GM12878 (cell line): ENCODE measurements at places on chromosomes 3 and 15.

DNA sequence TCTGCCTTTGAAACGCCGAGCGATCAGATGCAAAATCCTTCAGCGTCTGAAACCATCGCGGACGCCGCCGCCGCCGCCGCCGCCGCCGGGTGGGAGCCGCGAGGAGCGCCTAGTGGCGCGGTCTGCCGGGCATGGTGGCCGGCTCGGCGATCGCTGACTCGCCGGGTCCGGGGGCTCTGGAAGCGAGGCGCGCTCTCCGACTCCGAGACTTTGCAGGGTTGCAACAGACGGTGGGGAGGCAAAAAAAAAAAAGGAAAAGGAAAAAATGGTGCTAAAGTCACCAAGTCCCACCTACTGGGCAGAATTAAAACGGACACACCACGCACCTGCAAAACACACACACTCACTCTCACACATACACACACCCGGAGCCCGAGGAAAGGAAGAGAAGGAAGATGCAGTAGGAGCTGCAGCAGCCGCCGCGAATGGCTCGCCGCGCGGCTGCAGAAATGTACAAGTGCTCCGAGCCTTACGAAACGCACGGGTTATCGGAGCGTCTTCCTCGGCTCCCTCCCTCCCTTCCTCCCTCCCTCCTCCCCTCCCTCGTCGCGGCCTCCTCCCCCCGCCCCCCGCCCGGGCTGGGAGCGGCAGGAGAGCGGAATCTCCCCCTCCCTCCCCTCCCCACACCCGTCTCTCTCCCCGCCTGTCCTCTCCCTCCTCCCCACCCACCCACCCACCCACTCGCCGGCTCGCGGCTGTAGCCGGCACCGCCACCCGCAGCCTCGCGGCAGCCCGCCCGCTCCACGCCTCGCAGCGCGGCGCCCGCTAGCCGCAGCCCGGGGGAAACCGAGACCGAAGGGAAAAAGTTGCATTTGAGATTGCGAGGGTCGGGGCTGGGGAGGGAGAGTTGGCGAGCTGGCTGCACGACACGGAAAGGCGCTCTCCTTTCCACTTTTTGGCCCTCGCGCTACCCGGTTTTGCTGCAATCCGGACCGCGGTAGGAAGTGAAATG, at the start of gene NTRK3:
NTRK3 (minus strand) TSS at position 461 of the 952 bp plus-strand sequence. CDS start 586 bp downstream, outside the sequence.
- H3K27ac ChIP-seq: no peak within 1 kb of the TSS
- H3K36me3 ChIP-seq: no peaks in the 10 kb centered on the region
- DNase-seq: no peak
- H3K4me1 ChIP-seq: no peaks in the 10 kb centered on the region
- H3K27me3 ChIP-seq: peaks cover 11% of the 10 kb centered on the region
- H3K4me3 ChIP-seq: no peak within 1 kb of the TSS

DNA sequence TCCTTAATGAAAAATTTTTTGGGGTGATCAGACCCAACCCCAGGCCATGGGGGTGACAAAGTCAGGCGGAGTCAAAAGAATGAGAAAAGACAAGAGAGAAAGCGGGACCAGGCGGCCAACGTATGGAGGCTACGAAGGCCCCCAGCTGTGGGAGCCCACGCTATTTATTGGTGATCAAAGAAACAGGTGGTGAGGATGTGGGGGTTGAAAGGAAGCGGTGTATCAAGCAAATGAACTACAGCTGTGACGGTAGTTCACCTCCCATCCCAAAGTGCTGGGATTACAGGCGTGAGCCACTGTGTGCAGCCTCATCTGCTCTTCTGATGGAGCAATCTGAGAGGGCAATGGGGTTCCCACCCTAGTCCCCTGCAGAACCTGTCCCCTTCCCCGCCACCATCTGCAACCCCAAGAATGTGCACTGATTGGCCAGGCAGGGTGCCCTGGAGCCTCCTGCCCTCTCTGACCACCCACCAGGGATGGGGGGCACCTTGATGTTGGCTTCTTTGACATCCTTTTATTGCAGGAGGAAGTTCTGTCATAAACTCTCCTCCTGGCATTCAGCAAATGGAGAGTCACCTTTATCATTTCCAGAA, 1.1 kb upstream of the CHRNA3 start:
- no peak for DNase-seq
- no peak overlapping the region for H3K4me3 ChIP-seq
- peaks cover 9% of the 10 kb centered on the region for H3K27me3 ChIP-seq

DNA sequence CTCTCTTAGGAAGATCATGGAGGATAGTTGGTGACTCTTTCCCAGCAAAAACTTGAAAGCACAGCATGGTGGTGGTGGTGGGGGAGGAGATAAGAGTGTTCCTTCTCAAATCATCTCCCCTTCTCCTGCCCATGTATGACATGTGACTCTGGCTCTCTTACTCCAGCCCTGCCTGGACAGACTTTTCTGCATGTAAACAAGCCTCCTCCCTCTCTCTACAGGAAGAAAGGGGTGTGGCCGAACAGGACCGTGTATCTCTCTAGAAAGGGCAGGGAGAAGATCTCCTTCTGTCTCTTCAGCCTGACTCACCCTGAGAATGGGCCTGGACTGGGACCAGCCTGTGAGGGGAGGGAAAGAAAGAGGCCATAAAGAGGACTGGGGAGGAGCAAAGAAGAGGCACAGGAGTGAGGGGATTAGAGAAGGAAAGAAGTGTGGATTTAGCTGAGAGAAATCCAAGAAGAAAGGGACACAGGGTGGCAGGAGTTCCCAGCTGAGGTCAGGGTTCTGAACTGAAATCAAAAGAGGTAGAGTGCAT, 1.5 kb downstream of the CELF6 start:
- no peak for DNase-seq
- 0 out of 2 replicates have a peak, but pooled peaks cover 2% of the 10 kb centered on the region for H3K4me1 ChIP-seq
- H3K4me3 ChIP-seq: no peak overlapping the region
- no peaks in the 10 kb centered on the region for H3K36me3 ChIP-seq

GRCh38 chr3:178439504-178439903, 96.7 kb upstream of the KCNMB2 start:
- no peaks in the 10 kb centered on the region for H3K36me3 ChIP-seq
- DNase-seq: no peak
- no peak overlapping the region for H3K4me3 ChIP-seq
- no peak overlapping the region for H3K27ac ChIP-seq

- H3K4me3 ChIP-seq: no peak overlapping the region
- H3K36me3 ChIP-seq: no peaks in the 10 kb centered on the region; the same call in 1 of the 2 replicates
- H3K27ac ChIP-seq: no peak overlapping the region
- no peak for DNase-seq
- H3K4me1 ChIP-seq: peaks cover 7% of the 10 kb centered on the region
- no peaks in the 10 kb centered on the region for H3K27me3 ChIP-seq
Measured at GRCh38 chr3:16999161-16999560, 114.4 kb downstream of the PLCL2 start.

DNA sequence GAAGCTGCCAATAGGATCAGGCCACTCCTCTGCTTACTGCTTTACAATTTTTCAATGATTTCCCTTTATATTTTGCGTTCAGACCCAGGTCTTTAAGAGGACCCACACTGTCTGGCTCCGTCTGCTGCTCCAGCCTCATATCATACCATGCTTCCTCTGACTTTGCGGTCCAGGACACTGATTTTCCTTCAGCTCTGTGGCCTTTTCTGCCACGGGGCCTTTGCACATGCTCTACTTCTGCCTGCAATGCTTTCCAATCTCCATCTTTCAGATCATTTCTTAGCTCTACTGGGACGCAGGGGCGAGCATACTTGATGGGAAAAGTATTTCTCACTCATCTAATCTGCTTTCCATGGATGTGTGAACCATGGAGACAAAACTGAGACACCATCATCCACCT, 23.0 kb upstream of the SH3GL3 start:
- no peaks in the 10 kb centered on the region for H3K27me3 ChIP-seq
- H3K27ac ChIP-seq: no peak overlapping the region
- H3K4me1 ChIP-seq: no peaks in the 10 kb centered on the region

DNA sequence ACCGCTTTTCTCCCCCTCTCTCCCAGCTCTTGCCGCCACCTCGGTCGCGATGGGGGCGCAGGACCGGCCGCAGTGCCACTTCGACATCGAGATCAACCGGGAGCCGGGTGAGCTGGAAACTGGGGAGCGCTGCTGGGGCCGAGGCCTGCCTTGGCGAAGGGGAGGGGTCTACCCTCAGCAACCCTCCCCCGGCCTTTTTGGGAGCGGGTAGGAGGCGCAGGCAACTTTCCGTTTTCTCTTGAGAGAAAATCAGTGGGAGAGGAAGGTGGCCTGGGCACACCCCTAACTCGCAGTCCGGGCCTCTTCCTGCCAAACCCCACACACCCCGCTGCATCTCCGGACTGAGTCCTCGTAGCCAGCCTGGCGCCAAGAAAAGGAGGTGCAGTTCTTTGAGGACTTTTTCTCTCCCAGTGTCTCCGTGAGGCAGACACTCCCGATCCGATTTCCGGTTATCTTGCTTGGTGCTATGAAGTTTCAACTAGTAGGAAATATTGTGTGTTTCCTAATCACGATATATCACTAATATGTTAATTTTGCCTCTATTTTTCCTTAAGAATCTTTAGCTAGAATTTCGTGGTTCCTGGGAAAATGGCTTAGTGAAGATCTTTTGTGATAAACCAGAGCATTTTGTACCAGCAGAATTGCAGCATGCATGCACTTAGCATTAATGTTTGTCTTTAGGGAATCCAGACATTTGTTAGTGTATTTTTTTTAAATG, 631 bp downstream of the NKTR start:
- H3K27me3 ChIP-seq: no peaks in the 10 kb centered on the region
- peak overlapping the region; percentile 97 for H3K4me3 ChIP-seq
- peak overlapping the region; percentile 95 for H3K27ac ChIP-seq
- no peaks in the 10 kb centered on the region; the same call in 1 of the 2 replicates for H3K36me3 ChIP-seq
- peaks cover 3% of the 10 kb centered on the region; the same call in 1 of the 2 replicates for H3K4me1 ChIP-seq

DNA sequence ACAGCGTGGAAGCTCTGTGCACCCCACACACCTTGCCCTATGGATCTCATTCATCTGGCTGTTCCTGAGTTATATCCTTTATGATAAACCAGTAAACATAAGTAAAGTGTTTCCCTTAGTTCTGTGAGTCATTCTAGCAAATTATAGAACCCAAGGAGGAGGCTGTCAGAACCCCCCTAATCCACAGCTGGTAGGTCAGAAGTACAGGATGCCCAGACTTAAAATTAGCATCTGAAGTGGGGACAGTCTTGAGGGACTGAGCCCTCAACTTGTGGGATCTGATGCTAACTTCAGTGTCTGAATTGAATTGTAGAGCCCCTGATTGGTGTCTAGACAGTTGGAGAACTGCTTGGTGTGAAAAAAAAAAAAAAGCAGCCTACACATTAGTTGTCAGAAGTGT, 75.1 kb downstream of the B3GNT5 start:
- H3K4me3 ChIP-seq: no peak overlapping the region
- no peak overlapping the region for H3K27ac ChIP-seq
- H3K4me1 ChIP-seq: no peaks in the 10 kb centered on the region
- no peaks in the 10 kb centered on the region for H3K27me3 ChIP-seq
- H3K36me3 ChIP-seq: no peaks in the 10 kb centered on the region

DNA sequence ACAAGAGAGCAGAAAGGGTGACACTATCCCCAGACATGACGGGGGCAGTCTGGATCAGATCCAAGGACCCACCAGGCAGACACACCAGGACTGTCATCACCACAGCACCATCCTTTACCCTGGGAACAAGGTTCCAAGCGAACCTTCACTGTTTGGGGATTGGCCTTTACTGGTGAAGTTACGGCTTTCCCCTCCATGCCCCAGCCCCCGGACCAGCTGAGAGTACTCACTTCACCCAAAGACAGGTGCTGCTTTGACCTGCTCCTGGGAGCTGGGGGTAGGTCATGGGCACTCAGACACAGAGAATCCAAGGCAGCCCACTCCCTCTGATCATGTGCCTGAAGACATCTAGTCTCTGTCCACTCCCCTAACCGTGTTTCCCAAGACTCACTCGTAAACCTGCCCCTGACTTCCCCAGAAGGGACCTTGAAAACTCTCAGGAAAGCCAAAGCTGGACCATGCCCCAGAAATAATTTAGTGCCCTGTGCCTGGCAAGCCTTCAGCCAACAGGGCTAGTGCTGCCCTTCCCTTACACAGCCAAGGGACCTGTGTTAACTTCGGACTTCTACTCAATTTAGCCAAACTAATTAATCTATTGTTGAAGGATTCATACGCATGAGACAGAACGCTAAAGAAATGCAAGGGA, 2.8 kb downstream of the RRP9 start:
- peaks cover 15% of the 10 kb centered on the region; the same call in 1 of the 2 replicates for H3K36me3 ChIP-seq
- H3K4me1 ChIP-seq: peaks cover 11% of the 10 kb centered on the region
- no peak for DNase-seq
- H3K4me3 ChIP-seq: no peak overlapping the region
- H3K27me3 ChIP-seq: no peaks in the 10 kb centered on the region

GRCh38 chr15:62389885-62390790, 225.1 kb upstream of the C2CD4B start:
- peaks cover 6% of the 10 kb centered on the region for H3K4me1 ChIP-seq
- no peaks in the 10 kb centered on the region; the same call in 1 of the 2 replicates for H3K36me3 ChIP-seq
- H3K27me3 ChIP-seq: peaks cover 7% of the 10 kb centered on the region; the same call in 1 of the 2 replicates
- H3K4me3 ChIP-seq: peak within 1 kb of the TSS; percentile 78
- H3K27ac ChIP-seq: peak within 1 kb of the TSS; percentile 62
- no peak for DNase-seq

DNA sequence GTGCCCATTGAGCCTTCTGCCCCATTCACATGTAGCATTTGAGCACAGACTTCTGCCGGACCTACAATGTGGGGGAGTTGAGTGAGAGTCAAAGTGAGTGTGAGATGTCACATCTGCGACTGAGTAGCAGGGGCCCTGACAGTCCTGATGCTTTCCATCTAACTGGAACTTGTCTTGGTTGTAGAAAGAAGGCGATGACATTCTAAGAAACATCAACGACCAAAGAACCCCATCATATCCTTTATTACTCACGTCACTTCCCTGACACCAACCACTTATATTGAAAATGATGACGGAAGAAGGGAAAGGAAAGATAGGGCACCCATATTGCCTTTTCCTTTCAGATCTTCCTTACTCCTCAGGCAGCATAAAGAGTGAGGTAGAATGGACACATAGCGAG, 30.5 kb downstream of the SMAD3 start:
- no peak overlapping the region for H3K27ac ChIP-seq
- H3K4me1 ChIP-seq: peaks cover 73% of the 10 kb centered on the region
- peaks cover 32% of the 10 kb centered on the region for H3K36me3 ChIP-seq
- H3K27me3 ChIP-seq: no peaks in the 10 kb centered on the region
- no peak overlapping the region for H3K4me3 ChIP-seq

- H3K27ac ChIP-seq: peak overlapping the region; percentile 84
- H3K4me1 ChIP-seq: peaks cover 6% of the 10 kb centered on the region
- H3K4me3 ChIP-seq: peak overlapping the region; percentile 77
Measured at GRCh38 chr3:186566772-186567071, 417 bp downstream of the TBCCD1 start.

- H3K27ac ChIP-seq: no peak overlapping the region
- no peak for DNase-seq
- H3K36me3 ChIP-seq: peaks cover 3% of the 10 kb centered on the region
Measured at GRCh38 chr3:4503050-4503449, 9.9 kb downstream of the ITPR1 start.

DNA sequence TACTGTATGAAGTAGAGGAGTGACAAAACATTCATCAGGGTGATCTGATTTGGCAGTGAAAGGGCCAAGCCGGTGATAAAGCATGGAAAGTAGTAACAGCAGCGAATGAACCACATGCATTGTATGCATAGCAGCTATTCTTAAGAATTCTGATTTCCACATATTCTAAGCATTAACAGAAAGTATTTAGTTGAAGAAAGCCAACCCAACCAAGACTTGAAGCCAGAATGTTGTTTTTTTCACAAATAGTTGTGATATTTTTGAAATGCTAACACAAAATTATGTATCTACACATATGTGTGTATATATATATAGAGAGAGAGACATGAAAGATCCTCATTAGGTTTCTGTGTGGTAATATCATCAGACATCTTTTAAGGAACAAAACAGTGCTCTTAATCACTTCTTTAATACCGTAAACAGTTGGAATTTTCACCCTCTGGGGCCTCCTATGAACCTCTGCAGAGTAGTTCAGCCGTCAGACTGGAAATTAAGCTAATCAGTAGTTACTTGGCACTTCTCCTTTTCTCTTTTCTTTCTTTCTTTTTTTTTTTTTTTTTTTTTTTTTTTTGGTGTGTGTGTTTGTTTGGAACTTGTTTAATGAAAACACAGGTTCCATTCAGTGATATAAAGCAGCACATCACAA, 139.6 kb downstream of the CMSS1 start:
- no peak overlapping the region for H3K4me3 ChIP-seq
- H3K36me3 ChIP-seq: no peaks in the 10 kb centered on the region
- H3K27me3 ChIP-seq: no peaks in the 10 kb centered on the region
